Right renal cortex interstitium (tissue), 3 donors: ENCODE measurements at places on chromosomes 6 and 20.

DNA sequence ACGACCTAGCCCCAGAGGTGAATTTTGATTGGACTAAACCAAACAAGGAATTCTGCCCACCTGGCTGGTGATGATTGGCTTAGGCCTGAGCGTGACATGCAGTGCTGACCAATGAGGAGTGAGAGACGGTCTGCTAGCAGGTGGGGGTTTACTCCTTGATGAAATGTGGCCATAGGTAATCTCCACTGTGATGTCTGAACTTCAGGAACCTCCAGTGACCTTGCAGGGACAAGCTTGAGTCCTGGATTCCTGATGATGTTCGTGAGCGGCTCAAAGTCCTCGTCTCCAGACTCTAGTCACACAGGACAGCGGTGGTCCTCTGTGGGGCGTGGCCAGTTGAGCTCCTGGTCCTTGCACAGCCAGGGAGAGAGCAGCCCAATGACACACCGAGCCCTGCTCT lies 8.4 kb downstream of the VSX1 start:
- DNase-seq, result no peak

DNA sequence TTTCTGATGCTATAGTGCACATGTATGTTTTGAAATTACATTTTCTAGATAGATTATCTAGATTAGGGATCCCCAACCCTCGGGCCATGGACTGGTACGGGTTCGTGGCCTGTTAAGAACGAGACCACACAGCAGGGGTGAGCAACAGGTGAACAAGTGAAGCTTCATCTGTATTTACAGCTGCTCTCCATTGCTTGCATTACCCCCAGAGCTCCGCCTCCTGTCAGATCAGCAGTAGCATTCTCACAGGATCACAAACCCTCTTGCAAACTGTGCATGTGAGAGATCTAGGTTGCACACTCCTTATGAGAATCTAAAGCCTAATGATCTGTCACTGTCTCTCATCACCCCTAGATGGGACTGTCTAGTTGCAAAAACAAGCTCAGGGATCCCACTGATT lies 10.4 kb downstream of the CEP57L1 start:
- no peak for DNase-seq

DNA sequence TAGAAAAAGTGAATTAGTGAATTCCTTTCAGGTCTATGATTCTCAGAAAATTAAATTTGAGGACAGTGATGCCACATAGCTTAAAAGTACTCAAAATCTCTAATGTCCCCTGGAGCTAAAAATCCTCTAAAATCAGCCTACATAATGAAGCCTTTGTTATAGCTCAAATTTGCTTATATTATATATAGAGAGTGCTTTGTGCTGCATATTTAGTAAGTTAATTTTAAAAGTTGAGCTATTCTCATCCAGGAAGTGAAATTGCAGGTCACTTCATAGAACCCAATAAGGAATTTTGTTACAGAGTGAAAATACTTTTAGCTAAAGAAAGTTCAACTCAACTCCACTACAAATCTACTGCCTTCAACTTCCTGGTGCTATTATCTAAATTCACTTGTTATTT lies 507.5 kb upstream of the MAP3K7 start:
- no peak for DNase-seq

GRCh38 chr6:20644667-20645370 lies 110.6 kb downstream of the CDKAL1 start:
- no peak for DNase-seq

DNA sequence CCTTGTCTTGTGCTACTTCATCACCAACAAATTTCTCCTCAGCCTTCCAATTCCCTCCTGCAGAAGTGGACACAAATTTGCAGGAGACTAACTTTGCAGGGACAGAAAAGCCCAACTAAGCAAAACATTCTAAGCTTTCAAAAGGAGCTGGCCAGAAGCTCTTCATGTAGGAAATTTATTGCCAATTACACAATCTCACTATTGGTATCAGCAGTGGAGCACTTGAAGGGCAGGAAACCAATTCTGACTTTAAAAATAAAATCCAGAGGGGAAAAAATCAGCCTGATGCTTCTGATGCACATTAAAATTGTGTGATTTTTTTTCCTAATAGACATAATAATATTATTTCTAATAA lies 193.3 kb downstream of the LY86 start:
- no peak for DNase-seq

GRCh38 chr20:5836569-5836968 lies 86.4 kb downstream of the SHLD1 start:
- DNase-seq, result no peak

GRCh38 chr20:31570021-31570463 lies 35.0 kb upstream of the ID1 start:
- DNase-seq, result no peak

GRCh38 chr6:135067911-135068310 lies 13.3 kb upstream of the HBS1L start:
- DNase-seq, result no peak

DNA sequence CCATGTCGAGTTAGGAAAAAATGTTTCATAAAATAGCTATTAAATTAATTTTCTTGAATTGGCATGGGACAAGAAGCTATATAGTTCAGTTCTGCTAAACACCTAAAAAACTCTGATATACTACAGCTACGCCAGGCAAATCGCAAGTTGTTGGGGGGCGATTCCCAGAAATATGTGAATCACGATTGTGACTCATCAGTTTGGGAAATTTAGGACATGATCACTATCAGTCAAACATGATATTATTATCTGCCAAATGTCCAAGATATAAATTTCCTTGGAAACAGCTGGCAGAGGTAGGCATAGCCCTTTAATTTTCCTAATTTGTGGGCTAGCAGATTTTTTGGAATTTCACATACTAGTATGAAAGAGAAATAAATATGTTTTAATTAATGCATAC lies 123.6 kb downstream of the ATXN1 start:
- no peak for DNase-seq

DNA sequence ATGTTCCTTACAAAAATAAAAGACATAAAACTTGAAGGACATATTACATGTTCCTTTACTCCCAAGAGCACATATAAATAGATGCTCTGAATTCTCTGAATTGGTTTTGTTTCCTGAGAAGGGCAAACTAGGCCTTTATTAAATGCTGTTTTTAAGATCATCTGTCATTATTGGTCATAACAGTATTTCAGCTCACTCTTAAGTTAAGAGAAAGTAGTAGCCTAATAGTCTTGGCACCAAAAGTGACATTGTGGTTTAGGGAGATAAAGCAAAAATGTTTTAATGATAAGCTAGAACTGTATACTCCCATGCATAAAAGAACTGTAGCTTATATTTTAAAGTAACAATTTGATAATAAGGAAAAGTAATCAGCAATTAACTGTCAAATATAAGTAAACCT lies 361.1 kb upstream of the PTCHD4 start:
- no peak for DNase-seq

GRCh38 chr6:26524722-26525370 lies 13.3 kb upstream of the HMGN4 start:
- DNase-seq, result no peak
